ENCODE measurements at places on chromosomes 3 and 15.

- DNase-seq = no peak
Observed at GRCh38 chr3:99842826-99843589, 25.3 kb downstream of the CMSS1 start.

DNA sequence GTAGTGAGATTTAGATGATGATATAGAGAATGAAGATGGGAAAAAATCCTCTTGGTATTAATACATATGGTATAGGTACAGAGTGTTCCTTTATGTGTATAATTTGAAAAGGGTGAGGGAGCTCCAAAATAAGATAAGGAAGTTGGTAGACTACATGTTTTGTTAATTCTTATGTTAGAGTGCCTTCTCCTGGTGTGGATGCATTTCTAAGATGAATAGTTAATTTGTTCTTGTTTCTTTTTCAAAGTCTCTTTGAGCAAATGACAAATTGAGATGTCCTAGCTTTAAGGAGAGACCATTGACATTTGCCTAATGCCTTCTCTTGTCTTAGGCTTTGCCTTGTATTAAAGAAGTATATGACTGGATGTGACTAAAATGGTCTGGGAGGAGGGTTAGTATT lies 34.1 kb downstream of the AKAP13 start:
- no peak for DNase-seq

GRCh38 chr3:104514371-104514770 lies 852.3 kb upstream of the ALCAM start:
- no peak for DNase-seq

DNA sequence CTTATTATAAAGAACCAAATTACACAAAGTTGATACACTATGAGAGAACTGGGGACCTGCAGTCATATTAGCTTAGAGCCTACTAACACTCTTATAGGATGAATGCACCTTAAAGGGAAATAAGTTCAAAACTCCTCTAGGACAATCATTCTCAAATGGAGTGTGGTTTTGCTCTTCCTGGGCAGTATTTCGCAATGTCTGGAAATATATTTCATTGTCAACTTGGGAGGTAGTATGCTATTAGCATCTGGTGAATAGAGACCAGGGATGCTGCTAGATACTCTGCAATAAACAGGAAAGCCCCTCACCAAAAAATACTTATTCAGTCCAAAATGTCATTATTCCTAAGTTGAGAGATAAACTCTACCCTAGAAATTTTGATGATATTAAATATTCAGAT lies 451.4 kb upstream of the ARPP21 start:
- DNase-seq = no peak

DNA sequence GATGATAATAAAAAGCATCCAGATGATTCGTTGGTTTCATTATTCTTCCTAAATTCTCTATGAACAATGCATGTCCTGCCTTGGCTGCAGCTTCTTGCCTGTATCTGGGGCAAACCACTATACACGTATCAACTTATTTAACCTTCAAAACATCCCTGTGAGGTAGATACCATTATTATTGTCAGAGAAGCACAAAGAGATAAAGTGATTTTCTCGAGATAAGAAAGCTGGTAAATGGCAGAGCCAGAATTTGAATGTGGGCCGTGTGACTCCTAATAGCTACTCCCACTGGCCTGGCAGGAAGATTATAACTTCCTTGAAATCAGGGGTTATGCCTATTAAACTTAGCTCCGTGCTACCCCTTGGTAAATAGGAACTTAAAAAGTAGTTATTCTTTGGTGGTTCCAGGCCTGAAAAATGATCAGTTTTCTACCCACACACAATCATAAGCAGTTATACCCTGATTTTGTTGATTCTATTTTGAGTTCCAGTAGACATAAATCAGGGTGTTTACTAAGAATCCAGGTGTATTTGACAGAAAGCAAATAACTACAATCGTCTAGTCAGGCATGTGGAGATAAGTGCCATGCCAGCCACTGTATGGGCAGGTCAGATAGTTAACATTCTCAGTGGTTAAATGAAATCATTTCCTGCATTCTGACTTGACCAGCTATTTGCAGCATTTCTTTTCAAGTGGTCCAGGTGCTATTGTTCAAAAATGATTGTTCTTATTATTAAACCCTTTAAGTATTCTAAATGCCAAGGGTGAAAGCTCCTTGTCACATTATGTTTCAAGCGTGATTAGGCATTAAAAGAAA lies 99.2 kb upstream of the LRRN1 start:
- DNase-seq = no peak

- no peak for DNase-seq
Observed at GRCh38 chr3:19139863-19140262, 8.4 kb upstream of the KCNH8 start.

GRCh38 chr15:78810362-78811123 lies 721 bp downstream of the ADAMTS7 start:
- no peak for DNase-seq

DNA sequence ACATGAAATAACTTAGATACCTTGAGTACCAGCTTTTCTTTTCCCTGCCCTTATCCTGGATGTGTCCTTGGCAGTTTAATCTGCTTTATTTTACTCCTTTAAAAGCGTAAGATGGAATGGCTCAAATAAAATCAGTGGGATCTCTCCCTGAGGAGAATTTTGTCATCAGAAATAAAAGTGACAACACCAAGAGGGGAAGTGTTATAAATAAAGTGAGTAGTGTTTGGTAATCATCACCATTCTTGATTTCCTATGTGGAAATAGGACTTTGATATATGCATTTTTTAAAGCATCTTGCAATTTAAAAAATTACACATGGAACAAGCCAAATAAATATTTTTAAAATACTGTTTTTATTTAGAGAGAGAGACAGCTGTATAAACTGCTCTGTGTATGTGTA lies 76.5 kb downstream of the MBNL1 start:
- no peak for DNase-seq

- DNase-seq = no peak
Observed at GRCh38 chr15:72463702-72464101, 10.4 kb upstream of the ARIH1 start.

DNA sequence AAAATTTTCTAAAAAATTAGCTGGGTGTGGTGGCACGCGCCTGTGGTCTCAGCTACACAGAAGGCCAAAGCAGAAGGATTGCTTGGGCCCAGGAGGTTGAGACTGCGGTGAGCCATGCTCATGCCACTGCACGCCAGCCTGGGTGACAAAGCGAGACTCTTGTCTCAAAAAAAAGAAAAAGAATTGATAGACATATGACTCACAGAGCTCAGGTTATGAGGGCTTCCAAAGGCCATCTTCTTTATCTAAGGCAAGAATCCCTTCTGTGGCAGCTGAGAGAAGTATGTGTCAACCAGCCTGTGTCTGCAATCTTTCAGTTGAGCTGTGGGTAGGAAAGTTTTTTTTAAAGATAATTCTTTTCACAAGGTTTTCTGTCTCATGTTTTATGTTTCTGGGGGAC lies 53.9 kb downstream of the MRPS25 start:
- no peak for DNase-seq

GRCh38 chr15:92402751-92403150 lies 9.1 kb downstream of the ST8SIA2 start:
- DNase-seq = no peak

GRCh38 chr3:99012051-99012450 lies 110.6 kb upstream of the DCBLD2 start:
- no peak for DNase-seq

- DNase-seq = no peak
Observed at GRCh38 chr3:125121246-125122010, 65.6 kb upstream of the HEG1 start.

GRCh38 chr3:127167315-127168043 lies 25.5 kb upstream of the PRR23E start:
- DNase-seq = no peak

GRCh38 chr15:57611123-57611522 lies 19.4 kb downstream of the MYZAP start:
- no peak for DNase-seq

GRCh38 chr3:69881756-69882428 lies 117.6 kb upstream of the SAMMSON start:
- no peak for DNase-seq

DNA sequence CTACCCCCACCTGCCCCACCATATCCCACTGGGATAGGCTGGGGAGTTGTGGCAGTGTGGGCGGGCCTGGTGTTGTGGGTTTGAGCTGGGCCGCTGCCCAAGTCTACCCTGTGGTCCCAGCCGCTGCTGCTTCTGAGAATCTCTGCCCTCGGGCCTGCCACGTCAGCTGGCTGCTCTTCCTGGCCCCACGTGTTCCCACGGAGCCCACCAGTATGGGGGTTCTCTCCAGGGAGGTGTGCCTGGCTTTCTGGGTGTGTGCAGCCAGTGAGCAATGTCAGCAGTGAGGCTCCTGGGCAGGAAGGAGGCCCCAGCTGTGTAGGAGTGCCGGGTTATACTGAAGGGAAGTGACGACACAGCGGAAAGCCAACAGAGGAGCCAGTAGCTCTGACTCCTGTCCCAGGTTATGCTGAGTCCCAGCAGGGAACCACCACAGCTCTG lies 10.5 kb downstream of the GNAI2 start:
- peak; percentile 48 for DNase-seq

- no peak for DNase-seq
Observed at GRCh38 chr15:96306321-96306720, 24.2 kb upstream of the NR2F2 start.

DNA sequence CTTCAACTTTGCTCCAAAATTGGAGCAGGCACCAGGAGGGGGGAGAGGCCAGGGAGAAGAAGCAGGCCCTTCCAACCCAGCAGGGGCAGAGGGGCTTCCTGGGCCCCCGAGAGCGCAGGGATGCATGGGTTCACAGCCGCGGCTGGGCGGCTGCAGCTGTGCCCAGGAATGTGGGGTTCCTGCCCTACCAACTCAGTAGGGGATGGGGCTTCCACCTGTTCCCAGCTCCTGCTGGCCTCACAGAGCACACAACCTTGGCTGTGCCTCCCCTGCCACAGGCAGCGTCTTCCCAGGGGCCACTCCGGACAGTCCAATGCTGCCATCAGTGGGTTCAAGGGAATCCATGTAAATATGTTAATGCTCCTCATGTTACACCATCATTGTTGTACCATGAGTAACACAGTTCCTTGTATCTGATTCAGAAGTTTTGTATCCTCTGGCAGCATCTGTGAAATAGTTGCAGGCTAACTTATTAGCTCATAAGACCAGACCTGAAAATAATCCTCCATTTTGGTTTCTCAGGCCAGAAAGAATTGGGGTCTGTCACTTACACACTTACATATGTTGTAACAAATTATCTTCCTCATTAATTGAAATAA lies 12.1 kb upstream of the SIAH2 start:
- no peak for DNase-seq

DNA sequence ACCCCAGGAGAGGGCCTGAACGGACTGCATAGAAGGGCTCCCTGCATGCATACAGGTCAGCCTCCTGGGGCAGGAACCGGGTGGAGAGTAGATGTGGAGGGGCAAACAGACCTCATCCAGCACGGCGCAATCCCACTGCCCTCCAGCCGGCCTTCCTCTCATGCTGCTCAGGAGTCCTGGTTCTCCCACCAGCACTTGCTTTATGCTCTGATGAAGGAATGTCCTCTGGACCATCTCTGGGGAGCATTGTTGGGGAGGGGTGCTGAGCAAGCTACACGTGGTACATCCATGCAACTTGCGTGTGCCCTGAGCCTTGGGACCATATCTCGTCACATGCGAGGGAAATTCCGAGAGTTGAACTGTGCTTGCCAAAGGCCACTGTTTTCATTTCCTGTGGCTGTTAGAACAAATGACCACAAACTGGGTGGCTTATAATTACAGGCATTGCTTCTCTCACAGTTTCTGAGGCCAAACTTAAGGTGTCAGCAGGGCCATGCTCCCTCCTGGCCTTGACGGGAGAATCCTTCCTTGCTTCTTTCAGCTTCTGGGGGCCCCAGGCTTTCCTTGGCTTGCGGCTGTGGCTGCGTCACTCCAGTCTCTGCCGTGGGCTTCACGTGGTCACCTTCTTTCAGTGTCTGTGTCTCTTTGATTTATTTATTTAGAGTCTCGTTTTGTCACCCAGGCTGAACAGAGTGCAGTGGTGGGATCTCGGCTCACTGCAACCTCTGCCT lies 12.2 kb downstream of the SELENOS start:
- no peak for DNase-seq

DNA sequence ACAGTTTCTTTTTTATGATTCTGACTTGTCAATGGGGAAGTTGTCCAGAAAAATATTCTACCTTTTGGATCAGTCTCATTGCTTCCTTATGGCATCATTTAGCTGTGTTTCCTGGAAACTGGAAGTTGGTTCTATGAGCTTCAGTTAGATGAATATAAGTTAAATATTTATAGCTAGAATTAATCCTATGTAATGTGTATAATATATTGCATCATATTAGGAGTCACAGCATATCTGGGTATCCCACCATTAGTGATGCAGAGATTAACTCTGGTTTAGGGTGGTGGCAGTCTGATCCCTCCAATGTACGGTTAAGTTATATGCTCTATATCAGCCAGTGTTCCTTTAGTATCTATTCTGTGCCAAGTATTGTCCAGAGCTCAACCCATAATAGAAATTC lies 19.3 kb downstream of the KLHL24 start:
- no peak for DNase-seq

GRCh38 chr3:173465112-173465511 lies 67.6 kb downstream of the NLGN1 start:
- DNase-seq = no peak

DNA sequence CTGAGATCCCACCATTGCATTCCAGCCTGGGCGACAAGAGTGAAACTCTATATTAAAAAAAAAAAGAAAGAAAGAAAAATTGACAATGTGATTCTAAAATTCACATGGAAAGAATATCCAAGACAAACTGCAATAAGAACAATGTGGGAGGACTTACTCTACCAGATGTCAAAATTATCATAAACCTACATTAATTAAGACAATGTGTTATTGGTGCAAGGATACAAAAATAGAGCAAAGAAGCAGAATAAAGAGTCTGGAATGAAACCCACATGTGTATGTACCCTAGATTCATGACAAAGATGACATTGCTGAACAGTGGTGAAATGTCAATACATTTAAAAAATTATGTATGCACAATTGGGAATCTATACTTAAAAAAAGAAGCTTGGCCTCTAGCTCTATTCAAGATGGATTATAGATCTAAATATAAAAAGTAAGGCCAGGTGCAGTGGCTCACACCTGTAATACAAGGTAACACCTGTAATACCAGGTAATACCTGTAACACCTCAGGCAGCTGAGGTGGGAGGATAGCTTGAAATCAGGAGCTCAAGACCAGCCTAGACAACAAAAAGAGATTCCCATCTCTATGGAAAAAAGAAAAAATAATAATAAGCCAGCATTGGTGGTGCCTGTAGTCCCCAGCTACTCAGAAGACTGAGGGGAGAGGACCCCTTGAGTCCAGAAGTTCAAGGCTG lies 45.7 kb downstream of the ZBTB11 start:
- DNase-seq = no peak

- DNase-seq = no peak
Observed at GRCh38 chr3:152299249-152299976, 30.7 kb downstream of the MBNL1 start.

Data from stimulated activated CD8-positive, alpha-beta memory T cell treated with anti-CD3 and anti-CD28 coated beads, Interleukin-7, amount 100 ng/mL, for 1 hour (primary cell).